ENCODE measurements at places on chromosomes 16 and 17. TPM values are rescaled to one million over a fixed set of nuclear protein-coding genes. Genes with fewer than 3 reads are reported as not detected.

The ENPP7 gene
- not detected for polyA plus RNA-seq

The ARL5C gene
- polyA plus RNA-seq: not detected

The TP53TG3F gene
- polyA plus RNA-seq: not detected

The DOC2A gene
- 2.3 TPM for polyA plus RNA-seq

The ARSG gene
- 3.9 TPM for polyA plus RNA-seq
